ENCODE measurements at places on chromosomes 6 and 20. TPM values are rescaled to one million over a fixed set of nuclear protein-coding genes. Genes with fewer than 3 reads are reported as not detected.
A peak's percentile ranks its signal among the peaks of the same experiment; 100 is the strongest.

DNA sequence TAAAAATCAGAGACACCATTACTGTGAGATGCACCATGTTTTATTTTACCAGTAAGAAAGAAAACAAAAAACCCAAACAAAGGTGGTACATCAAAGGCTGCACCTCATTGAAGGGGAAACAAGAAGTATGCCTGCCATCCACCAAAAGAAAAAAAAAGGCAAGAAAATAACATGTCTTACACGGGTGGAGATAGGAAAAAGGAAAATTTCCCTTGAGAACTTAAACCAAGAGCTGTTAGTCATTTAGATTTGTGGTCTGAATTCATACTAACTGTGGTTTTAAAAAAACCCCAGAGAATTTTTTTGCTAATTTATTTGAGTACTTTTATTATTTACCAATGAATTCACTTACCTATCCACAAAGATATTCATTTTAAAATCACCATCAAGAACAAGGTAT is 144.0 kb downstream of the LRRC1 start:
- DNase-seq, result no peak

DNA sequence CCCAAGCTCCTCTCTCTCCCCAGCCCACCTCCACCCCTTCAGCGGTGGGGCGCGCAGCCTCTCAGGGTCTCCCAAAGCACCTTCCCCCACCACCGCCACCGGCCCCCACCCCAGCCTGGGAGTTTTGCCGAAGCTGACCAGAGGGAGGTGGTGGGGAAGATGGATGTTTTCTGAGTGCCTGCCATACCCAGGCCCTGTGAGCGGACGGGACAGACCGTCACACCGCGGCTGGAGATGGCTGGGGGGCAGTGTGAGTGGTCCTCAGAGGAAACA is 5.7 kb downstream of the C20orf204 start:
- no peak for DNase-seq

DNA sequence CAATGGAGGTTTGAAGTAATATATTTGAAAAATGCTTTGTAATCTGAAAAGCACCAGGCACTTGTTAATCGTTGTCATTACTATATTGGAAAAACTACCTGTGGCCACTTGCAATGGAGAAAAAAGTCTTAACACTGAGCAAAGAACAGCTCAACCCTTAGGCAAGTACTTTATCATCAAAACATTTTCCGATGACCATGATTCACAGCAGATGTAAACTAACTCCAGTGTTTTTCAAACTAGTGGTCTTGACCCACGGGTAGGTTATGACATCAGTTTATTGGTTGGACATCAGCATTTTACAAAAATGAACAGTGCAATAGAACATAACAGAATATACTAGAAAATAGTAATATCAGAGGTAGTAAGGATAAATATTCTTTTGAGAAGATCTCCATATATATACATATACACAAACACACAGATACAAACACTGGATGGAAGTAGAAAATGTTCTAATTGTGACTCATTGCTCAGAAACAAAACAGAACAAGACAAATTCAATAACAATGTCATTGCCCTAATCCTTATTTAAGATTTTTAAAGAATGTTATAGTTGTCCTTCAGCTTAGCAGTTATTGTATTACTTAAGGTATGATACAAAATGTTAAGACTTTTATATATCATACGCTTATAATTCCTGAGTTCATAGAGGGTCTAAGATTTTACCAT is 123.0 kb downstream of the PLCB1 start:
- no peak for DNase-seq

- DNase-seq, result peak; percentile 40
Measured at GRCh38 chr6:4941782-4942672, 61.8 kb downstream of the RPP40 start.

Gene RAD21L1
- total RNA-seq, result not detected

Gene MYLK2
- 0.55 TPM for total RNA-seq

GRCh38 chr6:88843040-88843439 is 120.4 kb downstream of the RNGTT start:
- DNase-seq, result no peak

Gene TSHZ2
- 12.6 TPM for total RNA-seq

DNA sequence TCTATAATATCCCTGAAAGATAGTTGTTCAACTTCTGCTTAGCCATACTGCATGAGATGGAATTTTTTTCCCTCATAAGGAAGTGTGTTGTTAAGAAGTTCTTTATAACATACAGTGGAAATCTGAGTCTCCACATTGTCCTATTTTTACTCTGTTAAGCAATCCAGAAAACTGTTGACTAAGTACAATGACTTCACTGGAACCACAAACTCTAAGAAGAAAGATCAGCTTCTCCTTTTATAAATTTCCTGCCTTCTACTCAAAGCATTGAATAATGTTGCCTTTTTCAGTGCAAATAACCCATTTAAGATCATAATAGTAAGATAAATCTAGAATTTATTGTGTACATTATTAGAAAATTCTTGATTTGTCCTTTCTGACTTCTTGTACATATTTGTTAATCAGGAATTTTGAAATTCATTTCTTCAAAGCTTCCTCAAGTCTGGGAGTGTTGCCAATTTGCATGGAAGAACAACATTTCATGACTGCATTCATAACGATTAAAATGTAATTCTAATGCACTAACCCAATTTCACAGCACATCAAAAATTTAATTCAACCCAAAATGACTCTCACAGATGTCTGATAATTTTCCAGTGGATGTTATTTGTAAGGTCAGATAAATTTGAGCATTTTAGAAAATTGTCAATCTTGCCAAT is 45.6 kb upstream of the ANKEF1 start:
- DNase-seq, result no peak

Gene BEND6
- total RNA-seq, result 0.82 TPM

- DNase-seq, result no peak
Measured at GRCh38 chr6:11221623-11222384, 10.7 kb downstream of the NEDD9 start.

DNA sequence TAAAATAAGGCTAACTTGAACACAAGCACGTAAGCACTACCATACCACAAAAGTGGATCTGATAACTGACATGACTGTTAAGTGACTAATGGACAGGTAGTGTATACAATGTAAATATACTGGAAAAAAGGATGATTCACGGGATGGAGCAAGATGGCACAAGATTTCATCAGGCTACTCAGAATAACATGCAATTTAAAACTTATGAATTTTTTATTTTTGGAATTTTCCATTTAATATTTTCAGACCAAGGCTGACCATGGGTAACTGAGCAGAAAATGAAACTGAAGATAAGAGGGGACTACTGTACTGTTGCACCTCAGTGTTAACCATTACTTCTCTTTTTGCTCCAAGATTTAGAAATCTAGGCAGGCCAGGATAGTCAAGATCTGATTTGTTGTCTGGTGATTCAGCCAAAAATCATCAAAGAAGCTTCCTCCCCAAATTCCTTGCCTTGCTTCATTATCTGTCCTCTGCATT is 45.4 kb downstream of the TPBG start:
- DNase-seq, result no peak

- DNase-seq, result no peak
Measured at GRCh38 chr6:159879856-159880255, 10.9 kb upstream of the MAS1 start.

DNA sequence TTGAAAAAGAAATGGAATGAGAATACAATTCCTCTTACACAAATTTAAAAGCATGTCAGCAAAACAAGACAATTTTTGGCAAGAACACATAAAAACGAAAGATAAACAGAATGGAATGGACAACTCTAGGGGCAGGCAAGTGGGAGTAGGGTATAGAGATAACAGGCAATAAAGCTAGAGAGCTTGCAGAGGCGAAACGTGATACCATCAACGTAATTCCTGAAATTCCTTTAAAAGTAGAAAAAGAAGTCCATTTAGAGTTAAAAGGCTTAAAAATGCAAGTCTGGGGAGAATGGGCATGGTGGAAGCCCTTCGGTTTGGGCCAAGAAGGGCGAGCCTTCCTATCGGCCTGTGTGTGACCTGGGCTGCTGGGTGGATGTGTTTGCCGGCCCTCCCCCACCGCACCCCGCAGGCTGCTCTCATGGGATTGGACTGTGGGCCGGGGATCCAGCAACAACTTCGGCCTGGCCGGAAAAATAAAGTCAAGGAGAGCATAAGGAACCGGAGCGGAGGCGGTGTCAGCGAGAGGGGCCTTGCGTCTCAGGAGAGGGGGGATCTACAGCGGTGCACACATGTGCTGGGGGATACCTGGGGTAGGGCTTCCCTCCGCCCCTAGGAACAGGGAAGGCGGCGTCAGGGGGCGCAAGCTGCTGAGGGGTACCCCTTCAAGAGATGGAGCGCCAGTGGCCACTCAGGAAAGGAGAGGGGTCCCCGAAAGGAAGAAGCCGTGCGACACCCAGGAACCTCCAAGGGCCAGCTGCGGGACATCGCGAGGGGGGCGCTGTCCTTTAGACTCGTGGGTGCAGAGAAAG is 4.1 kb downstream of the TMEM239 start:
- no peak for DNase-seq

Gene FGD2
- 15.5 TPM for total RNA-seq

- no peak for DNase-seq
Measured at GRCh38 chr20:6974838-6975237, 207.4 kb downstream of the BMP2 start.

- DNase-seq, result peak; percentile 20
Measured at GRCh38 chr20:32476684-32477593, 108.2 kb downstream of the NOL4L start.

Gene MUC21
- total RNA-seq, result not detected

GRCh38 chr6:119470893-119471542 is 121.5 kb upstream of the MAN1A1 start:
- no peak for DNase-seq

- DNase-seq, result no peak
Measured at GRCh38 chr6:105094133-105094640, 85.6 kb downstream of the POPDC3 start.

Gene HELZ2
- 12.1 TPM for total RNA-seq

DNA sequence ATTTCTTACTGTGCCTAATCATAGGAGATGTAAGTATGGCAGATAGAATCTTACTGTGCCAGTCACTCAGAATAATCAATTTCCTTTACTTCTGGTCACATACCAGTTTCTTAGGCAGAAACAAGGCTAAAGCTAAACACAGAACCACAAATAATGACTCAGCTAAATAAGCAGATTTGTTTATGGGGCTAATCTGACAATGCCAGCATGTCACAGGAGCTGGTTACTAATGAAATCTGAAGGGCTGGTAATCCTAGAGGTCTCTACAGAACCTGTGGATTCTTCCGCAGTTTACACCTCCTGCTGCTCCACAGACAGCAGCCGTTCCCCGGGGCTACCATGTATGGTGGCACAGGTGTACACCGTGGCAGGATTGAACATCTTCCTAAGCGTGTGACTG is 80.8 kb downstream of the LYRM4 start:
- no peak for DNase-seq

Gene SLC17A3
- total RNA-seq, result not detected

GRCh38 chr6:17979479-17979878 is 8.0 kb downstream of the KIF13A start:
- DNase-seq, result no peak

Gene SLC22A3
- 2.1 TPM for total RNA-seq

GRCh38 chr6:169372589-169372988 is 118.9 kb upstream of the THBS2 start:
- DNase-seq, result no peak

GRCh38 chr6:12293235-12293930 is 3.2 kb downstream of the EDN1 start:
- no peak for DNase-seq

GRCh38 chr6:41040101-41040939 is 1.3 kb upstream of the UNC5CL start:
- DNase-seq, result no peak

GRCh38 chr6:156779206-156780094 is 2.3 kb downstream of the ARID1B start:
- peak; percentile 48 for DNase-seq

DNA sequence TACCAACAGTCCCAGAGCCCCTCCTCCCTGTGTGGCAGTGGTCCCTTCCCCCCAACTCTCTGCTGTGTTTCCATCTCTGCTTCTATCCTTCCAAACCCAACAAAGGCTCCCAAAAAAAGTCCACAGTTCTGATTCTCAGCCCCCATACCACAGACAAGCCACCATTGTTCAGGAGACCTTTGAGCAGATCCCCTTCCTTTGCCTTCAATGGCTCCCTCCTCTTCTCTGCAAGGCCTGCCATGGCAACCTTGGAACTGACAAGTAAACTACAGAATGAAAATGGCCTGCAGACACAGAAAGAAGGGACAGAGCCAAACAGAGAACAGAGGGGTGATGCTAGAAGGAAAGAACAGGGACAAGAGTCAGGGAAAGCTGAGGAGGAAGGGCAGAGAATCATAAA is 23.2 kb downstream of the OR2H2 start:
- no peak for DNase-seq

DNA sequence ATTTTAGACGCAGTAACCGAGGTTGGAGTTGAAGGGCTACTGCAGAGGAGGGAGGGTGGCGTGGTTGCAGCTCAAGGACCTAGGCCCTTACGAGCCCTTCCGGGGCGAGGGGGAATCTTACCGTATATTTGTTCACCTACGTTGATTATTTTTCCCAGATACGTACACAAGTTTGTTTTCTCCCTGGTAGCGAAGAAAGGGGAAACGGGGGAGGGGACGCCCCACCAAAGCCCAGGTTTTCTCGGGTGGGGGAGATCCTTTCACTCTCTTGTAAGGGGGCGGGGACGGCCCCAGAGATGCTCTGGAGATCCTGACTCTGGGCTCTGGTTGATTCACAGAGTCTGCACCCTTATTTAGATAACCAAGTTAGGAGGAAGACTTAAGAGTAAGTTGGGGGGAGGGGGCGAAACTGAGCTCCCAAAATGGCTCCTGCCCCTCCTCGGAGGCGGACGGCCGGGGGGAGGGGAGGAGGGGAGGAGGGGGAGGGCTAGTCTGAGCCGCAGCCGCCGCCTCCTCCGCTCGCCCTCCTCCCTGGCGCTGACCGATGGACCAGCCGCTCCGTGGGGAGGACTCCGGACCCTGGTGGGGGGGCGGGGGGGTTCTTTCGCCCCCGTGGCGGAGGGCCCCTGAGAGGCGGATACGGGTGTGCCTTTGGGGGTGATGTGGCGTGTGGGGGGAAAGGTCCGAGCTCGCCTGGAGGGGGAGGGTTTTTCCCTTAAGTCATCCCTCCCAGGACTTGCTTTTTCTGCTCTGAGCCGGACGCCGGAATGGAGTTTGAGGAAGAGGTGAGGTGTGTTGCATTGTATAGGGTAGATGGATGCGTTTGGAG is 2.2 kb downstream of the BRD2 start:
- peak; percentile 93 for DNase-seq

- DNase-seq, result no peak
Measured at GRCh38 chr6:13865141-13865540, 50.8 kb upstream of the MCUR1 start.

DNA sequence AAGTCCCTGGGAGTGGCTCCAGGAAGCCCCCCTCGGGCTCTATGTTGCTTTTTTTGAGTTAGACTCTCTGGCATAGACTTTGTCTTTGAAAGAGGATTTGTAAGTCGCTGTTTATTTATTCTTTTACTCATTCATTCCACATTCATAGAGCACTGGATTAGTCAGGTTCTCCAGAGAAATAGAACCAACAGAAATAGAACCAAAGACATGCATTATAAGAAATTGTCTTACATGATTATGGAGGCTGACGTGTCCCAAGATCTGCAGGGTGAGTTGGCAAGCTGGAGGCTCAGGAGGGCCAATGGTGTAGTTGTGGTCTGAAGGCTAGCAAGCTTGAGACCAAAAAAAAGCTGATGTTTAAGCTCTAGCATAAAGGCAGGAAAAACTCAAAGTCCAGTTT is 98.3 kb upstream of the CHD6 start:
- no peak for DNase-seq

Gene FAM209A
- not detected for total RNA-seq

Gene ADGRB3
- total RNA-seq, result 1.7 TPM

GRCh38 chr6:170010665-170011203 is 259.3 kb downstream of the ERMARD start:
- DNase-seq, result no peak

Gene KHDC3L
- not detected for total RNA-seq

Measured in left cardiac atrium (tissue), 4 donors.